ENCODE measurements at places on chromosomes 4 and X.

DNA sequence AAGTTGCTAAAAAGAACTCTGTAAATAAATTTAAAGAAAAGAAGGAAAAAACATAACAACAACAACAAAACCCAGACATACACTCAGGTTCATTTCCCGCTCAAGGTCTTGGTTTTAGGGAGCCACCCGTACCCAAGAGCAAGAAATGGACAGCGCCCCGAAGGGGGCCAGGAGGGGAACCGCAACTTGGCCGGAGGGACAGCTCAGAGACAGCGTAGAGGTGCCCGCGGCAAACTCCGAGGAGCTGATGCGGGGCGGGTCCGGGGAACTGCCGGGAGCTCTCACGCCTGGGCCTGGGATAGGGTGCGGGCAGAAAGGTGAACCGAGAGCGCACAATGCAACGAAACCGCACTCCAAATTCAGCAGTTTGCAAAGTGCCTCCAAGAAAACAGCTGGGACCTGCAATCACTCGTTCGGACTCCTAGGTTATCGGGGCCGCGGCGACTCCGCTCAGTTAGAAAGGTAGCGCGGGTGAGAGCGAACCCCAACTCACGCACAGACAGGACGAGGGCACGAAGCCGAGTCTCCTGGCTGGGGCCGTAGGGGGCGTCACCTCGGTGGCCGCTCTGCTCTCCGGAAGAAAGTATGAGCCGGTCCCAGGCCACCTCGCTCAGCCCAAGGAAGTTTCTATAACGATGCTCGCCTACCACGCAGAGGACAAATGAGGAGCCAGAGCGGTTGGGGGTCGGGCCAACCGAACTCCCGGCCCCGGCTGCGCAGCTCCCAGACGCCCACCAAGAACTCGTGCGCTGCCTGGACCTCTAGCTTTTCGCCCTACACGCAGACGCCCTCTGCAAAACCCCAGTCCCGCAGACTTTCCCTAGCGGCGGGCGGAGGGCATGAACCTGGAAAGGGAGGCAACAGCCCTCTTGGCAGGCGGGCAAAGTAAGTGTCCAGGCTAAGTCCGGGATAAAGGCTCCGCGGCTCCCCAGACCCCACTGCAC is 1.4 kb downstream of the NDNF start:
- DNase-seq = no peak

DNA sequence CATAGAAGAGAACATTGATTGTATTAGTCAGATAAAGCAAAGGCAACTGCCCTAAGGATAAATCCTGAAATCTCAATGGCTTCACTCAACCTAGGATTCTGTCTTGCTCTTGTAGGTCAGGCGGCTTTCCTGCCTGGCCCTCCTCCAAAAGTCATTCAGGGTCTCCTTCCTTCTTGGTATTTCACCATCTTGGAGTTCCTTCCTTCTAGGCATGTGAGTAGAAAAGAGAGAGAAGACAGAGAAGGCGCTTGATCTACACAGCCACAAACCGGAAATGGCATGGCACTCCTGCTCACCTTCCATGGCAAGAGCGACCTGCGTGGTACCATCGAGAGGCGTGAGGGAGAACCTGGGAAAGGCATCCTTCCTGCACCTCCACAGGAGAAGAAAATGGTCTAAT is 45.3 kb upstream of the HELT start:
- no peak for DNase-seq

GRCh38 chr4:28225050-28225449 is 1364.4 kb downstream of the STIM2 start:
- DNase-seq = no peak

GRCh38 chr4:154230091-154230490 is 261.5 kb downstream of the DCHS2 start:
- DNase-seq = no peak

- DNase-seq = no peak
Observed at GRCh38 chrX:45697591-45697990, 496.9 kb upstream of the DIPK2B start.

DNA sequence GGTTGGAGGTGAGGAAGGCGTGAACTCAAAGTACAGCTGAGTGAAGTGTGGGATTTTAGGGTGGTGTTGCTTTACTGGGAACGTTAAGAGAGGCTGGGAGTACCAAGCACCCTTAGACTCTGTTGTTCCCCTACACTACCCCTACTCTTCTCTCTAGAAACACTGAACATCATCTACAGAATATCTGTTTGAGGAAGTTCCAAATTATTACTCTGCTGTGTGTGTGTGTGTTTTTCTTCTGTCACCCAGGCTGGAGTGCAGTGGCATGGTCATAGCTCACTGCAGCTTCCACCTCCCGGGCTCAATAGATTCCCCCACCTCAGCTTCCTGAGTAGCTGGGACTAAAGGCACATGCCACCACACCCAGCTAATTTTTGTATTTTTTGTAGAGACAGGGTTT is 76.7 kb upstream of the AP1S2 start:
- no peak for DNase-seq

DNA sequence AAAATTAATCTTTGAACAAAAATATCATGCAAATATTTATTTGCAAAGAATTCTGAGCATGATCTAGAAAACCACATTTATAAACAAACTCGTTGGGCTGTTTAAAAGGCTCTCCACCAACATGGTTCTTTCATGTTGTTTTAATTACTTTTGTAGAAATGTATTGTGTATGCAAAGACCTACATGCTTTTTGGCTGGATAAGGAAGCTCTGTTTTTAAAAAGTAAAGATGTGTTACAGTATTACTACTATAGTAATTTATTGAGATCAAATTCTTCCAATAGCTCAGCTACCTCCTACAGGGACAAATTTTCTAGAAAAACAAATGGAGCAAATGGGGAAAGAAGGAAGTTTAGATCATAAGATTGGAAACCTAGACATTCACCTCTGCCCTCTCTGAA is 177.5 kb upstream of the TTC29 start:
- no peak for DNase-seq

DNA sequence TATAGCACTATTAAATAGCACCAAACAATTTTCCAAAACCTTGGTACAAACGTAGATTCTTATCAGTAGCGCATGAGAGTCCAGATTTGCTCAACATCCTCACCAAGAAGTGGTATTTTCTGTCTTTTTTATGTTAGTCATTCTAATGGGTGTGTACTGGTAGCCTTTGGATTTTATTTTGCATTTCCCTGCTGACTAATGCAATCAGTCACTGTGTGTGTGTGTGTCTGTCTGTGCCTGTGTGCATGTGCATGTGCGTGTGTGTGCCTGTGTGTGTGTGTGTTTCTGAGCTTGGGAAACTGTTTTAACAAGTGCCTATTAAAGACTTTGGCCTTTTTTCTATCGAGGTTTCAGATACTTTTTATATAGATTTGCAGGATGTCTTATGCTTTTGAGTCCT is 82.2 kb upstream of the MAGEA10 start:
- no peak for DNase-seq

GRCh38 chrX:74579597-74580198 is 34.7 kb downstream of the RLIM start:
- no peak for DNase-seq

GRCh38 chrX:57453901-57454300 is 137.9 kb upstream of the ZXDB start:
- no peak for DNase-seq

GRCh38 chrX:26848511-26848910 is 614.6 kb downstream of the PPP4R3C start:
- DNase-seq = no peak

GRCh38 chr4:110676241-110676640 is 53.4 kb upstream of the PITX2 start:
- no peak for DNase-seq

DNA sequence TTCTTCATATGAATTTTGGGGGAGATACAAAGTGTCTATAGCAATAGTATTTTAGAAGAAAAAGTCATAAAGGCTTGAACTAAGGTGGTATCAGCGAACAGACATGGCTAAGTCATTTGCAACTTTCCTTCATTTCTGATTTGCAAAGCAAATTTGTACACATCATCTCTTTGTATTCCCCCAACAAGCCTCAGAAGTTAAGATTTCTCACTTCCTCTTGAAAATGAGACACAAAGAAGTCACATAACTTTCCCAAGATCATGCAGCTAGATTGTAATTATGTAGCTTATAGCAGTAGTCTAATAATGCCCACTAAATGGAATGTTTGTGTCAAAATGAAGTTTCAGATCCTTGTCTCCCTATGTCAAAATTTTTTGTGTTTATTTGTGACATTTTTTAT is 709.8 kb upstream of the HS3ST1 start:
- no peak for DNase-seq

- no peak for DNase-seq
Observed at GRCh38 chr4:53150631-53151488, 215.0 kb downstream of the SCFD2 start.

GRCh38 chr4:174316954-174317353 is 33.2 kb downstream of the CEP44 start:
- DNase-seq = no peak

DNA sequence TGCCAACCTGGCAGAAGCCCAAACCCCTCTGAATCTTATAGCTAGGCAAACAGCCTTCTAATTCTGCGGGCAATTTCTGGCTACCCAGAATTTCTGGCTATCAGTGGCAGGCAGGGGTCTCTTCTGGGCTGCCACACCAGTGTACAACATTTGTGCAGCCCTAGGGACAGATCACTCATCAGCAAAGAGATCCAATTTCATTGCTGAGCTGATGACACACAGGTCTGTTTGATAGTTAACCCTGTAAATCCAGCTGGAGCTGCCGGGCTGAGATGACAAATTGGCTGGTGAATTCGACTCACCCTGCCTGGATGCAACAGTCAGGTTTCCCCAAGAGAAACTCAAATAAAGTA is 2.4 kb downstream of the MID1 start:
- no peak for DNase-seq

DNA sequence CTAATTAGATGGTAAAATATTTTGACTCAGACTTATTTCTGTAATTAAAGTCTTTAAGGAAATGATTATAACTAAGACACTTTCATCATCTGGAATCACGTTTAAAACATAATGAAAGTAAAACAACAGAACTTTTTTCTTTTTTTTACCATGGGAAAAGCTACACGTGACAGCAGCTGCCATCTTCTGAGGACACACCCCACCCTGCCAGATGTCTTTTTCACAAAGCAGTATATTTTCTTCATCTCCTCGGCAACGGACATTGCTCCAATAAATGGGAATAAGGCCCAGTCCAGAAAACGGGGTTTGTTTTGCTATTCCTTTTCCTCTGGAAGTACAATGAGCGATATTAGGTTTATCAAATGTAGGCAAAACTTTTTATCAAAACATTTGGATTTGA is 17.5 kb downstream of the PRSS12 start:
- DNase-seq = no peak

- DNase-seq = no peak
Observed at GRCh38 chr4:52780206-52780605, 29.0 kb upstream of the ERVMER34-1 start.

DNA sequence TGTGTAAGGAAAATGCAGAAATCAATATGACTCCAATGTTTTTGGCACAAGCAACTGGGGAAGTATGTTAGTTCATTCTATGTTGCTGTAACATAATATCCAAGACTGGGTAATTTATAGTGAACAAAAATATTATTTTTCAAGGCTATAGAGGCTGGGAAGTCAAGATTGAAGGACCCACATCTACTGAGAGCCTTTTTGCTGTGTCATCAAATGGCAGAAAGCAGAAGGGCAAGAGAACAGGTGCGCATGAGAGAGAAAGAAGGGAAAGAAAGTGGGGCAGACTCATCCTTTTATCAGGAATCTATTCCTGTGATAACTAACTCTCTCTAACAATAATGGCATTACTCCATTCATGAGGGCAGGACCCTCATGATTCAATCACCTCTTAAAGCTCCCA is 237.2 kb downstream of the FAT4 start:
- DNase-seq = no peak

DNA sequence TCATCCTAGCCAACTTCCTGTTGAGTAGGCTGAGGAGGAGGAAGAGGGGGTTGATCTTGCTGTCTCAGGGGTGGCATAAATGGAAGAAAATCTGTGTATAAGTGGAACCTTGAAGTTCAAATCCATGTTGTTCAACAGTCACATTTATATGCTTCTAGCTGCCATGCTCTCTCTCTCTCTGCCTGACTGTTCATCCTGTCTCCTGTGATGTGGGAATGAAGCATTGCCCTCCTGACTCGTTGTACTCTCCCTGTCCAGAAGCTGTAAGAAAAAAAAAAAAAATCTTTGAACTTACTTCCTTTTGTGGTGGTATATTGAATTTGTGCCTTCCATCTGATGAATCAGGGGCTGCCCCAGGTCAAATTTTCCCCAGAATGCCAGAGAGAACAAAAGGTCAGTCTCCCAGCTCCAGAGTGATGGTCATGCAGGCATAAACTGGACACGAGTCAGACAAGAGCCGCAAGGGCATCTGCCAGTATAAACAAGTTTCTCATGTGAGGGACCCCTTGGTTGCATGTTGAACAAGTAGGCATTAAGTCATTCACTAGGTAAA is 257.0 kb downstream of the IDS start:
- no peak for DNase-seq

DNA sequence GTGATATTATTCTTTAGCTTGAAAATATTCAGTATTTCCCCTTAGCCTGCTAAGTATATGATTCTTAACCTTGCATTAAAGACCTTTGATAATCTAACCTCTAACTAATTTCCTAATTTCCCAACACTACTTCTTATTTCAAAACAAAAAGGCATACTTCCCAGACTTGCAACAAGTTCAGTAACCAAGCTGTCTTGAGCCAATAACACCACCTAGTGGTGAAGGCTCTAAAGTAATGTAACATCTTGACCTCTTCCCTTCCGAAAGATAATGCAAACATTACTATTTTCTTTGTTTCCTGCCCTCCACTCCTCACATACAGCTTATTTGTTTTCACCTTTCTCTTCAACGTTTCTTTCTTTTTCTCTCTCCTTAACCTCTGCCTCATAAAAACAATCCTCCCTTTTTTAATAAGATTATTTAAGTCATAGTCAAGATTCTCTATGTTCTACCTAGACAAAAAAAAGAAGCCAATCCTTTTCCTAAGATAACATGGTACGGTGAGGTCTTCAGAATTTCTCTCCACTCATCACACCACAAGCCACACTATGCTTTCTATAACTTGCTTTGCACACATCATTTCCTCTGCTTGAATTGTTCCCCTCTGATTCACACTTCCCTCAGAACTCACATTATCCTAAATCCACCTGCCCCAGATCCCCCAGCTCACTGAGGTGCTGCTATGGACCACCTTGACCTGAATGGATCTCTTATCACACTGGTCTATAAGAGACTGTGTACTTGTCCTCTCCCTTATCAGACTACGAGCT is 3.5 kb downstream of the FAT1 start:
- DNase-seq = no peak

- DNase-seq = no peak
Observed at GRCh38 chr4:147924604-147925412, 192.9 kb downstream of the ARHGAP10 start.

GRCh38 chr4:44927399-44928380 is 201.3 kb upstream of the GNPDA2 start:
- no peak for DNase-seq

DNA sequence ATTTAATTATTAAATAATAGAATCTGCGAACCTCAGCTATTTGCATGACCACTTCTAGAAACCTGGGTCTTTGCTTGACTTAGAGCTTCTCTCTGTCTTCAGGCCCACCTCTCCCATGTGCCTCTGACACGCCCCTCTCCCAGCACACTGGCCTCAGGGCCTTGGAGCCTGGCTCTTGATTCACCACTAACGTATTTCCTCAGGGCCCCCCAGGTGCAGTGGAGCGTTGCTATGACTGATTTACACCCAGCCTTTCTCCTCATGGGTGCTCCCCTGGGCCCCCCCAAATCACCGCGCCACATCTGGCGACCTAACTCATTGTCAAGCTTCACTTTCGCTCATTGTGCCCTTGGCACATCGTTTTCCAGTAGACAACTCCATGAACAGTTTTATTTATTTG is 37.9 kb upstream of the TENM3 start:
- no peak for DNase-seq

GRCh38 chrX:136250191-136251040 is 784 bp downstream of the MAP7D3 start:
- DNase-seq = no peak

- DNase-seq = no peak
Observed at GRCh38 chr4:112327965-112328733, 31.0 kb downstream of the ALPK1 start.

Data from NK-92 treated with Interleukin-12 subunit alpha and Interleukin-12 subunit beta, amount 100 ng/mL, for 24 hours (cell line).